ENCODE measurements at places on chromosomes 4 and X. TPM values are rescaled to one million over a fixed set of nuclear protein-coding genes. Genes with fewer than 3 reads are reported as not detected.
A peak's percentile ranks its signal among the peaks of the same experiment; 100 is the strongest.

GRCh38 chr4:152374606-152375285, 161.1 kb downstream of the FBXW7 start:
- DNase-seq = no peak

- no peak for DNase-seq
Measured at GRCh38 chrX:18017411-18017810, 156.3 kb upstream of the RAI2 start.

- no peak for DNase-seq
Measured at GRCh38 chr4:6450709-6451108, 21.7 kb downstream of the PPP2R2C start.

DNA sequence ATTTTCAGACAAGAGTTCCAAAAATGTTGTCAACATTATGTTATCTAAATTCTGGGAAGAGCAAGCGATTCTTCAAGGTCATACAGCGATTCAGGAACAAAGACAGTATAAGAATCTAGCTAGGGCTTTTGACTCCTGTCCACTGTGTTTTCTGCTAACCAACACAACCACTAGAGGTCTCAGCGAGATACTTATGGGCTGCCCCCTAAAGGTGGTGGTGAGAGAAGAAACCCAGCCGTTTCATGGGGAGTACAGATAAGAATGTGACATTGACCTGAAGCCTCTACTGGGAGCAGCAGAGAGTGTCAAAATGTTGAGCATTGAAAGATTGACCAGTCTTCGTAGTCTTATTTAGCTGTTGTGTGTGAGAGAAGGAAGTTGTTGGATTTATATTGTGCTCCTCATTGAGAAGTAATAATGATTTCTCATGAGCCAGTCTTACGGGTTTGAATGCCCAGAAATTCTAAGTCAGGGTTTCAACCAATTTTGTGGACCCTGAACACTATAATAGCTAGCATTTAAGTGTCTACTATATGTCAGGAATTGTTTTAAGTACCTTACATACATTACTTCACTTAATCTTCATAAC, 168.3 kb downstream of the SPRY1 start:
- peak; percentile 48 for DNase-seq

DNA sequence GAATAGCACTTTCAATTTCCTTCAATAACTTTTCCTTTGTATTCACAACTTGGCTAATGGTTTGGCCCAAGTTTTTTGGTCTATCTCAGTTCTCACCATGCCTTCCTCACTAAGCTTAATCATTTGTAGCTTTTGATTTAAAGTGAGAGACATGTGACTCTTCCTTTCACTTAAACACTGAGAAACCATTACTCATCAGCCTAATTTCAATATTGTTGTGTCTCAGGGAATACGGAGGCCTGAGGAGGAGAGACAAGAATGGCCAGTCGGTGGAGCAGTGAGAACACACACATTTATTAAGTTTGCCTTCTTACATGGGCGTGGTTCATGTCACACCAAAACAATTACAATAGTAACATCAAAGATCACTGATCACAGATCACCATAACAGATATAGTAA, 56.7 kb downstream of the TSPAN5 start:
- DNase-seq = no peak

The UFSP2 gene
- total RNA-seq = 51.3 TPM

The SLIT2 gene
- 10.1 TPM for total RNA-seq

Measured in ovary (tissue), 10 donors.